Stimulated activated CD4-positive, alpha-beta T cell treated with anti-CD3 and anti-CD28 coated beads, Interleukin-15, amount 100 ng/mL, for 1 hour (primary cell): ENCODE measurements at places on chromosomes 1 and 21.

GRCh38 chr1:209364716-209365115 is 218.8 kb upstream of the CAMK1G start:
- no peak for DNase-seq

DNA sequence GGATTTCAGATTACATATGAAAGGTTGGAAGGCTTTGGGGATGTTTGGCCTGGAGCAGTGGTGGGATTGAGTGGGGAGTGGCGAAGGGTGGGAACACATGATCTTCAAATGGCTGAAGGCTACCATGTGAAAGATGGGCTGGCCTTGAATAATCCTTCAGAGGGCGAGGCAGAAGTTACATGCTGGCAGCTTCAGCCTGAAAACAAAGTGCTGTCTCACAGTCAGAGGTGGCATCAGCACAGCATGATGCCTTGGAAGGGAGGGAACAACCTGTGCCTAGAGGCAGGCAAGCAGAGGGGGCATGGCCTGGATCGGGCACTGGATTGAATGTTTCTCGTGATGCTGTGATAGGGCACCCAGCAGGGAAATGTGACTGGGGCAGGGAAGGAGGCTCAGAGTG is 130.8 kb downstream of the BEND5 start:
- DNase-seq = no peak

- DNase-seq = no peak
Observed at GRCh38 chr1:6272868-6273267, 12.0 kb upstream of the GPR153 start.

- DNase-seq = no peak
Observed at GRCh38 chr1:28517649-28517999, 11.8 kb downstream of the RCC1 start.

- DNase-seq = no peak
Observed at GRCh38 chr1:55773211-55773940, 558.2 kb upstream of the USP24 start.

DNA sequence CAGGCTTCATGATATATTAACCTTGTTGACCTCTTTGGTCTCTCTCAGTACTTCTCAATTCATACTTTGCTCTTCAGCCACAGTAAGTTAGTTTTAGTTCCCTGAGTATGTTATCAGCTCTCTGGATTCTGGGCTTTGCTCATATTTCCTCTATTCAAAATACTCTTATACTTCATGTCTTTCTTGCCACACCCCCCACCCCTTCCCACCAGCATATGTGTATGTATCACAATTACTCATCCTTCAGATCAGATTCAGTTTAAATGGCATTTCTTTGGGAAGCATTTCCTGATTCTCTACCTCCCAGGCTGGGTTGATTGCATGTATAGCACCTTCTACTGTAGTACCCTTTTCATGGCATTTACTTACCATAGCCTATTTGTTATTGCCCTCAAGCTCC is 28.3 kb downstream of the SLC30A7 start:
- DNase-seq = no peak

GRCh38 chr1:182575540-182576149 is 13.4 kb downstream of the RNASEL start:
- no peak for DNase-seq

- no peak for DNase-seq
Observed at GRCh38 chr1:232398823-232399222, 231.1 kb downstream of the SIPA1L2 start.

DNA sequence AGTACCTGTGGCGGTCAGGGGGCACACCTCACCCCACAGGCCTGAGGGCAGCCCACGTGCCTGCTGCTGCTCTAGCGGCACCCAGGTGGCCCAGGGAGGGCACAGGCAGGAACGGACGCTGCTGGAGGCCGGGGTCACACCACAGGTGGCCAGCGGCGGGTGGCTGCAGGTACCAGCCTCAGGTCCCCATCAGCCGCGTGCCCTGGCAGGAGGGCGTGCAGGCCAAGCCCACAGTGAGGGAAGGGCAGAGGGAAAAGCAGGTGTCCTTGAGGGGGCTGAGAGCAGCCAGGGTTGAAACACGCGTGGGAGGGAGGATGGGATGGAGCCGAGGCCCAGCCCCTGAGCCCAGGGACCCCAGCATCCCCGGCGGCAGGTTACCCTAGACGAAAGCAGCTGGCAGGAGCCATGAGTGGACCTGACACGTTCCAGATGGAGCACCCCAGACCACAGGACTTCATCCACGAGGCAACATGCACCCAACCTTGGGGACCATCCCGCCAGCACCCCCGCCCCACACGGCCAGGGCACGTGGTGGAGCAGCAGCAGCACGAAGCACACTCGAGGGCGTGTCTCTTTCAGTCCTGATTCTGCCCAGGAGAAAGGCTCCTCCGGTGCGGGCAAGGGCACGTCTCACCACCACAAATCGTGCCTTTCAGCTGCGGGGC is 3.7 kb downstream of the SLC19A1 start:
- DNase-seq = no peak

GRCh38 chr1:27132624-27133023 is 22.3 kb downstream of the SLC9A1 start:
- no peak for DNase-seq

GRCh38 chr1:15033264-15033663 is 120.3 kb upstream of the TMEM51 start:
- DNase-seq = no peak

DNA sequence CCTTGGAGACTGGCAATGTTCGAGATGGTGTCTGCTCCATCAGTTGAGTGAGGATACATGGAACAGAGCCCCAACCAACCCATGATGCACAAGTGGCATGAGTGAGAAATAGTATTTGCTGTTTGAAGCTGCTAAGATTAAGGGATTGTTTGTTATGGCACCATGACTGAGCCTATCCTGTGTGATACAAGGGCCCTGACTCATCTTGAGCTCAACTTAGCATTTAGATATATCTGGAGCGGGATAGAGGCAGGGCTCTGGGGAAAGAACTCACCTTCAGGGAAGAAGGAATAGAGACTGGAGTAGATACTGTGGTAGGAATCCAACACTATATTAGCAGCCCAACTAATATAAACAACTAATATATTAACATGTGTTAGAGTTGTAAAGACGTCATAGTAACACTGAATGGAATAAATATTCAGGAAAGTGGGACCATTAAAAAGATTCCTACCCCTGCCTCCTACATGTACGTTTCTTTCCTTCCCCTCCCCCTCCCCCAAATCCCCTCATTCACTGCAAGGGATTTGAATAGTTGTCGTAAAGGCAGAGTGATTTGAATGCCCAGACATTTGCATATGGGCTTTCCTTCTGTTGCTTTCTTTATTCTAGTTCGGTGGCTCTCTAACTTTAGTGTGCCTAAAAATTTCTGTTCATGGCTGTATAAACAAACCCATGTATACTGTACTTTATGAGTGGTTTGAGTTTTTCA is 106.6 kb upstream of the POU3F1 start:
- DNase-seq = no peak

- no peak for DNase-seq
Observed at GRCh38 chr1:22803833-22804232, 93.2 kb downstream of the EPHB2 start.

GRCh38 chr1:179229214-179230140 is at the start of gene ABL2:
Gene ABL2 (minus strand): TSS chr1:179229677. CDS start chr1:179229397, 280 bp downstream.
- peak; percentile 46 for DNase-seq

DNA sequence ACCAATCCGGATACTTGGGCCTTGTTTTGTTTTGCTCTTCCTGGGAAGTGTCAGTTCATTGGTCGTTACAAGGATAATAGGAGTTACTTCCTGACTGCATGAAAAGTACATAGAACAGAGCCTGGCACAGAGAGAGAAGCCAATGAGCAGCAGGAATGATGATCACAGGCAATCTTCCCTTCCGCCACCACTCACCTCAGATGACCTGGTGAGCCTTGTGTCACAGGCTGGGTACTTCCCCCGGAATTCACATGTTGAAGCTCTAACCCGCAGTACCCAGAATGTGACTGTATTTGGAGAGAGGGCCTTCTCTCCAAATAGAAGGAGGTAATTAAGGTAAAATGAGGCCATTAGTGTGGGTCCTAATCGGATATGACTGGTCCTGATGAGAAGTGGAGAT is 18.8 kb upstream of the GPR137B start:
- no peak for DNase-seq

GRCh38 chr1:157198619-157199420 is 60.6 kb upstream of the ETV3 start:
- no peak for DNase-seq

DNA sequence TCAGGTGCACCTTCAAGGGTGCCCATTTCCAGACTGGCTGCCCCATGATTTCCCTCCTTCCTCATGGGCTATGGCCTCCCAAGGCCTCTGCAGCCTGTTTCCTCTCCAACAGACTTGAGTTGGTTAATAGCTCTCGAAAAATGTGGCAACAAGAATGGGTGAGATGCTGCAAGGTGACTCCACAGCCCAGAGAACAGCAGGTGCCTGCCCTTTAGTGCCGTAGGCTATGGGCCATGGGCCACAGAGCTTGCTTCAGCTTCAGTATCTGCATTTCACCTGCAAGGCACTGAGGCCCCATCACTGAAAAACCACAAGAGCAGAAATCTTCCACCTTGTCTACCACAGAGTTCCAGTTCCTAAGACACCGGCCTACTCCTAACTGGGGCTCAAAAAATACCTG is 122.0 kb downstream of the ETS2 start:
- DNase-seq = no peak

GRCh38 chr1:59071876-59072582 is 224.9 kb upstream of the FGGY start:
- DNase-seq = no peak

DNA sequence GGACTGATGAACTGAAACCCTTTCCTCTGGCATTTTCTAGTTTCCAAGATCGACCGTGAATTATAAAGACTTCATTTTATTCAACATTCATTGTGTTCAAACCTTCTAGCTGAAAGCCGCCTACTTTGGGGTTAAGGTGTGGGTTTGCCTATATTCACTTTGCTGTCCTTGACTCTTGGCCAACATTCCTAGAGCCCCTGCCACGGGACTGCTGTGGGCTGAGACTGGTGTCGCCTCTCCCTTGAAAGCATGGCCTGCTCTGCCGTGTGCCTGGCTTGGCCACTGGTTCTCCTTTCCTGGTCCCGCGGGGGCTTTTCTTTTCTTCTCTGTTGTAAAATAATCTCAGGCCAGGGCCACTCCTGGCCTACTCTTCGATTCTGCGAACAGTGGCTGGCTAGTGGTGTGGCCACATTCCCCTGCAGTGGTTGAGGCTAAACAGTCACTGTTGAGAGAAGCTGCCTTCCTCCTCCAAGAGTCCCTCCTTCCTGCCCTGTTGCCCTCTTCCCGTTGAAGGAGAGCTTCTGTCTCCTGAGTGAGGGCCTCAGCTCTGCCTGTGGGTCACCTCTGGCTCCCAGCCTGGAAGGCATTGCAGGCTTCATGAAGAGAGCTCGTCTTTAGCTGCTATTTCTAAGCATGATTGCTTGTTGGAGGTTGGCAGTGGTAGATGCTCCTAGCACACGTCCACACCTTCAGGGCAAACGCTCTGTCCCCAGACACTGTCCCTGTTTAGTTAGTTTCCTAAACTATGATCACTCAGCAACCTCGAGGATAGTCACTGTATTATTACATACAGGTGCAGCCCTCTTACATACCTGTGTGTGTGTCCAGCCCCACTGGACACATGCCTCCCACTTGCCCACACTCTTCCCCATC is 80.5 kb downstream of the GALNT2 start:
- no peak for DNase-seq

DNA sequence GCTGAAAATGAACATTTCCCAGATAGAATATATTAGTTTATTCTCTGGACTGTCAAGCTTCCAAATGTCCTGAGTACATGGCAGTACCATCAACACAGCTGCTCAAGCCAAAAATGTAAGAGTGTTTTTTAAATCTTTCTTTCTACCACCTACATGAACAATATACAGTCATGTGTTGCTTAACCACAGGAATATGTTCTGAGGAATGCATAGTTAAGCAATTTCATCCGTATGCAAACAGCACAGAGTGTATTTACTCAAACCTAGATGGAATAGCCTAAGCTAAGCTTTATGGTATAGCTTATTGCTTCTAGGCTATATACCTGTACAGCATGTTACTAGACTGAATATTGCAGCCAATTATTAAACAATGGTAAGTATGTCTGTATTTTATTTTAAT is 561.9 kb upstream of the ADGRL4 start:
- no peak for DNase-seq

- DNase-seq = no peak
Observed at GRCh38 chr1:48930011-48930410, 153.3 kb upstream of the BEND5 start.

- no peak for DNase-seq
Observed at GRCh38 chr1:214840356-214840755, 237.4 kb downstream of the CENPF start.

DNA sequence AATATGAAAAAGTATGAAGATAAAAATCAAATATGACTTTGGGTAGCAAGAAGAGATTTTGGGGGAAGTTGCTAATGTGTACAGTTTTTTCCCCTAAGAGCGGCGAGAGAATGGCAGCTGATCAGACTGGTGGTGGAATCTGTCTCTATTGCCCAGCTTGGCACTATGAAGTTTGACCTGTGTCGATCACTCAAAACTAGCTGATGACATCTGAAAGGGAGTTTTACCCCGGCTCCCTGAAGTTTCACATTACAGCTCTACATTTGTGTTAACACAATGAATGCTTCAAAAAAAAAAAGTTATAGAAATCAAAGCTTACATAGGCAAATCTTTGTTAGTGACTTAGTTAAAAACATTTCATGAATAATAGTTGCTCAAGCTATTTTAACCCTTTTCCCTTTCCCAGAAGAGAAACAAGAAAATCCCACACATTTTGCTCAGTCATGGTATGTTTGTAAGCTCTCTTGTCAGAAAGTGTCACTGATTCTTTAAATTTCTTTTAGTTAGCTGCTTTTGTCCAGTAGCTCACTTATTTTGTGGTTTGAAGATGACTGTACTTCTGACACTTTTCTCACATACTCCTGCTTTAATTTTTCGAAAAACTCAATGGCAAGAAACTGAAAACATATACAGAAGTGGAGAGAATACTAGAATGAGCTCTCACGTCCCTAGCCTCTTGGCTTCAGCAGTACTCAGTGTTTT is 41.3 kb downstream of the DYRK1A start:
- no peak for DNase-seq

DNA sequence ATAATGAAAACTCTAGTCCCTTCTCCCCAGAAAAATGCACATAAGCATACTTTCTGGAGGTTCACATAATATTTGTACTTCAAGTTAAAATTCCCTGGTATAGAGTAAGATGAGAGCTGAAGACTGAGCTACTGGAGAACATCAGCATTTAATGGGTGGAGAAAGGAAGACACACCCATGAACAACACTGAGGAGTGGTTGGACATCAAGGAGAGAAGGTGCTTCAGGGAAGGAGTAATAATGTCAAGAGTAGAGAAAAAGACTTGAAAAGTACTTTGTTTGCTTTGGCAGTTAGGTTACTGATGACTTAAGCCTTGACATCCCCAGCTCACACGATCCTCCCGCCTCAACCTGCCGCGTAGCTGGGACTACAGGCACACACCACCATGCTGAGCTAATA is 21.9 kb downstream of the PEA15 start:
- no peak for DNase-seq
